MG63 (cell line): ENCODE measurements at places on chromosomes 13 and 19. TPM values are rescaled to one million over a fixed set of nuclear protein-coding genes. Genes with fewer than 3 reads are reported as not detected.

Gene C19orf85
- total RNA-seq: not detected in 2 replicates

- no peak for DNase-seq
These were observed 14.1 kb downstream of the BRD4 start for GRCh38 chr19:15318241-15318691.

DNA sequence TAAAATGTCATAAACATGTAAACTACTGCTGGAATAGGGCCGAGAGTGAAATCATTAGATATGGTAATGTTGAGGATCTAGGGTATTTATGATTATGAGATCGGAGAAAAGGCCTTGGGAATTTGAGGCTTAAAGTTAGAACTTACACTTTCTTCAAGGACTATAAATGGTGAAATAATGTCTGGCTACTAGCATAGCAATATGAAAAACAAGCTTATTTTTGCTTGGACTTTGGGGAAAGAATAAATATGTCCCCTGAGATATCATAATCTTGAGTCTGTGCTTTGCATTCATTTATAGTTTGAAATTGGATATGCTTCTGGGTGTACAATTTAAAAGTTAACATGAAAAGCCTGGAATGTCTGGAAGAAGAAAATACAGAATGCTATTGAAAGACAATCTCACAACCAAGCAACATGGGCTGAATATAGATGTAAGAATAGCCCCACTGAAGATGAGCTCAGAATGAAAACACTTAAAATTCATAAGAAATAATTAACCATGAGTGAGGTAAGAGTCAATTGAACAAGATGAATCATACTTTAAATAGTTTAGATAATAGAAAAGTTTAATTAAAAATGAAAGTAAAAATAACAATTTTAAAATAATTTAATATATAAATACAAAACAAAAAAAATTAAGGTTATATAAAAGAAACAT, 1555.4 kb upstream of the MIR17HG start:
- DNase-seq: no peak

DNA sequence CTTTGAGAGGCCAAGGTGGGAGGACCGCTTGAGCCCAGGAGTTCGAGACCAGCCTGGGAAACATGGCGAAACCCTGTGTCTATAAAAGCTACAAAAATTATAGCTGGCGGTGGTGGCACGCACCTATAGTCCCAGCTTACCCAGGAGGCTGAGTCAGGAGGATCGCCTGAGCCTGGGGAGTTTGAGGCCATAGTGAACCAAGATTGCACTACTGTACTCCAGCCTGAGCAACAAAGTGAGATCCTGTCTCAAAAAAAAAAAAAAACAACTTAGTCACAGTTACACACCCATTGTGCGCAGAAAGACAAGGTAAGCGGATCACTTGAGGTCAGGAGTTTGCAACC, 728 bp upstream of the DENND1C start:
- no peak for DNase-seq

DNA sequence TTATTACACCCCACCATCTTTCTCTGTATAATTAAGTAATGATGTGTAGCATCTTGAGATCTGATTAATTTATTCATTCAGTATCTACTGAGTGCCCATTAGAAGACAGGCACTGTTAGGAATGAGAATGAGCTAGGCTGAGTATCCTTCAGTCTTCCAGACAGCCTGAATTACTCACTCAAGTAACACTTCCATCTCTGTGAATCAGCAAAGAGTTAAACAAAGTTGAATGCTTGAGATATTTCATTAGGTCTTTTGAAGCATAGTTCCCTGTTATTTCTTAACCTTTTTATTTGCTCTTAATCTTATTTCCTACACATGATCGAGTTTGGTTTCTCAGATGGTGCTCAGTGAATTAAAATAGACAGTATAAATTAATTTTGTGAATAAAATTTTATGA, 413.7 kb downstream of the DCT start:
- DNase-seq: no peak

DNA sequence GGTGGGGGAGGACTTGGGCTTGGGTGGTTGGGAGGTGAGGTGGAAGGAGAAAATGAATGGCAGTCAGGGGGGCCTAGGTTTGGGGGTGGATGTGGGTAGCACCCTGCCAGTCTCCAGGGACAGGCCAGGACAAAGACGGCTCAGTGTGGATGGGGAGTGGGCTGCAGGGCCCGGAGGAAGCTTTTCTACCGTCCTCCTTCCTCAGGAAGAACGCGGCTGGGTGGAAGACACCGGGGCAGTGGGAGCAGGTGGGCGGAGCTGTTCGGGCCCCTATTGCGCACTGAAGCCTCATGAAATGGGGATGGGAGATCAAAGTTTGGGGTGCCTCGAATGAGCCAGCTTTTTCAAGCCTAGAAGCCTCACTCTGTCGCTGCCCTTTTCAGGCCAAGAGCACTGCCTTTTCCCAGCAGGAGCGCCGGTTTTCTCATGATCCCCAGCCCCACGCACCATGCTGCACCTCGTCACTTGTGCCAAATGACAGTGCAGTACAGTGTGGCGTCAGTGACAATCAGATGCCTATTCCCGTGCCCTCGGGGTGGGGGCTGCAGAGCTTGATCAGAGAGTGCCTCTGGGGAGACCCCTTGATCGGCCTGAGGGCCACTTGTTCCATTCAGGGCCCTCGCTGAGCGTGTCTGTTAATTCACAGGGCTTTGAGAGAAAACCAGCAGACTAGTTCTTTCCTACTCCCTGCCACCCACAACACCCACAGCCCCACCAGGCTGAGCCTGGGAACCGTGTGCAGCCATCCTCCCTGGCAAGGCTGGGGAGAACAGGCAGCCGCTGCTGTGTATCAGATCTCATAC, 1.5 kb downstream of the CALM3 start:
- DNase-seq: no peak

DNA sequence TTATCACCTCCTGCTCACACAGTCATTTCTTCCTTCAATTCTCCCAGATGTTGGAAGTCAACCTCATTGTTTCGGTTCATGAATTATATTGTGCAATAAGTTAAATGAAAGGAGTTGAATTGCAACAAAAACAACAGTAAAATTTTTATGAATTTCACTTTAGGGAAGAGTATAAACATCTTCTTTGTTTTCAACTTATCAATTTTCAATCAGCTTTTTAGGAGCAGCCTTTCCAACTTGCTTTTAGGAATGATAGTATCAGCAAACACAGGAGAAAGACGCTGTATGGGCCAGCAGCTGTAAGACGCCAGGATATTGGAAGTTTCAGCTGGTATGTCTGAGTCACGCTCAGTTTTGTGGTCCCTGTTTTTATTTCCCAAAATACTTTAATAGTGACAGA, 132.5 kb upstream of the ARGLU1 start:
- DNase-seq: no peak
